ENCODE measurements at places on chromosomes 16 and 17.
A peak's percentile ranks its signal among the peaks of the same experiment; 100 is the strongest.

DNA sequence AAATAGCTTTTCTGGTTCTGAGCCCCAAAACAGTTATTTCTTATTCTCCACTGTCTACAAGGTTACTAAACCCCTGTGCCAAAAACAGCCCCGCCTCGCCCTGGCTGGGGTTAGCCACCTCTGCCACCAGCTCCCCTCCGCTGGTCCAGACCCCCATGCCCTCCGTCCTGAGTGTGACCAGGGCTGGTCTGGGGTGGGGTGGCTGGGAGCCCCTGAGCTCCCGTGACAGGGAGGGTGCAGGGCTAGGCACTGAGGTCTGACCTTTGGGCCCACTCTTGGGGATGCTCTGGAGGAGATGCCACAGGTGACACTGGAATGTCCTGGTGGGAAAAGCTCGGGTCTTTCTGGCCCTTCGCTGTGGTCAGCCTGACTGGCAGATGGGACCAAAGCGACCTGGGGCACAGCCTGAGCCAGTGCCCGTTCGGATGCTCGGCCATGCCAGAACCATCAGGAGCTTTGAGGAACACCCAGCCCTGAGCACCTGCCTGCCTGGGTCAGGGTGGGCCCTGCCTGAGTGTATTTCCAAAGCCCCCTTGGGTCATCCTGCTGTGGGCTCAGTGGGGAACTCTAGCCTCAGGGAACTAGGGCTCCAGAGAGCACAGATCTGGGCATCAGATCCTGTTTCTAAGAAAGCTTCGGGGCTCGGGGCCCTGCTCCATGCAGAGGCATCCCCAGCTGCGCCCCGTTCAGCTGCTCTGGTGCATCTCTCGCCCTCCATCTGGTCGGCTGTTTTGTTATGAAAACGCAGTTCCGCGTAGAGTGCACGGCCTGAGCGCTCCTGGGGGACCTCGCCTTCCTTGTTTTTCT lies 72.1 kb upstream of the GNG13 start:
- DNase-seq = no peak

DNA sequence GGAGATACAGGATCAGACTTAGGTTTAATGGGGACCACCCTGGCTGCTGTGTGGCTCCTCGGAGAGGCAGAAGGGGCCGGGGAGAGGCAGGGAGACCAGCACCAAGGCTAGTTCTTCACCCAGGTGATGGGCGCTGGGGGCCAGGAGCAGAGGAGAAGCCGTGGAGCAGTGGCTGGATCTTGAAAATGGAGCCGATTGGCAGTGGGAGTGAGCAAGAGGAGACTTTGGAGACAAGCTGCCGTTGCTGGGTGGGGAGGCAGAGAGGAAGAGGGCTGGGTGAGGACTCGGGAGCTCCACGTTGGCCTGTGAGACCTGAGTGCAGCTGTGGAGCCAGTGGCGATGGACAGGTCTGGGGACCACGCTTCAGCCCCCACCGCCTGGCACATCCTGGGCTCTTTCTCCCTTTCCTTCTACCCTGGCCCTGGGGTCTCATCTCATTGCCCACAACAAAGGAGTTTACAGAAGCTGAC lies 9.0 kb downstream of the RAB11FIP4 start:
- no peak for DNase-seq

- DNase-seq = no peak
Observed at GRCh38 chr17:77109764-77110359, 30.9 kb upstream of the SEC14L1 start.

DNA sequence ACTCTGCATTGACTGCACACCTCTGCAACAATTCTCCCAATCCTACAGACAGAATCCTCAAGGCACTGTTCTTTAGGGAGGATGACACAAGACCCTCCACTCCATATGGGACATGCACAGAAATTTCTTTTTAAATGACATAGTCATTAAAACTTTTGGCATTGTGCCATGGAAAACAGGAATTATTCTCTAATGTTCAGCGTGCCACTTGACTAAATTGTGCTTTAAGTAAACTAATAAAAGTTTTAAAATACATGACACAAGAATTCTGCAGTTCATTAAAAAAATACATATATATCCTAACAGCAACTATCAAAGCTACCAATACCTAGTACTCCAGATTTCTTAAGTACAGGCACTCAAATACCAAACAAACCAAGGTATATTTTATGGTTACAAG lies 16.0 kb downstream of the CEP112 start:
- DNase-seq = no peak

DNA sequence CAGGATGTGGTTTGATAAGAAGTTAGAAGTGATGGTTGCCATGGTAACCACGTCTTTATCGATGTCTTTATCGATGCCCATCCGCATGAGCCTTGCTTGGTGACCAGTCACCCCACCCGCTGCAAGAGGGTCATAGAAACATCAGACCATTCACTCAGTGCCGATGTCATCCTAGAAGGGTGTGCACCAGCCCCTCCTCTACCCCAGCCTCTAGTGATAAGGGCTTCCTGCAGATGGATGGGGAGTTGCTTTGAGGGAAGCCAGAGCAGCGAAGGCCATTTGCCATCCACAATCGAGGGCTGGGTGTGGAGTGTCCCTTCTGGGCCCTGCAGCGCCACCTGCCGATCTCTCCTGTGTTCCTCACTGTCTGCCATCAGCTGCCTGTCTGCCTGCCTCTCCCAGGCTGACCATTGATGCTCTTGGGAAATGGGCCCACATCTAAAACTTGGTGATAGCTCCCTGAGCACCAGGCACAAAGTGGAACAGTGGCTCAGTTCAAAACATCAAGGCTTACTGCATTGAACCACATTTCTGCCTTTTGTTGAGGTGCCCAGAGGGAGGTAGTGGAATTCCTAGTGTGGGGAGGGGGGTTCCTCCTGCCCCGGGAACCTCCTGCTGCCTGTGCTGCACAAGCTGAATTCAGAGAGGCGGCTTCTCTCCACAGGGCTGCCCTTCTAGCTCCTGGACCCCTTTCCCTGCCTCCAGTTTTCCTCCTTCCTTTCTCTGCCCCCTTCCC lies 8.9 kb downstream of the CALB2 start:
- peak; percentile 58 for DNase-seq

- DNase-seq = peak; percentile 34
Observed at GRCh38 chr17:40910441-40910841, 25.4 kb upstream of the KRT20 start.

- DNase-seq = no peak
Observed at GRCh38 chr17:70121126-70121525, 46.1 kb downstream of the KCNJ16 start.

- no peak for DNase-seq
Observed at GRCh38 chr17:71494062-71494855, 626.6 kb upstream of the SOX9 start.

All from MCF 10A (cell line).